DMS53 (cell line): ENCODE measurements at places on chromosomes 11 and 22.

DNA sequence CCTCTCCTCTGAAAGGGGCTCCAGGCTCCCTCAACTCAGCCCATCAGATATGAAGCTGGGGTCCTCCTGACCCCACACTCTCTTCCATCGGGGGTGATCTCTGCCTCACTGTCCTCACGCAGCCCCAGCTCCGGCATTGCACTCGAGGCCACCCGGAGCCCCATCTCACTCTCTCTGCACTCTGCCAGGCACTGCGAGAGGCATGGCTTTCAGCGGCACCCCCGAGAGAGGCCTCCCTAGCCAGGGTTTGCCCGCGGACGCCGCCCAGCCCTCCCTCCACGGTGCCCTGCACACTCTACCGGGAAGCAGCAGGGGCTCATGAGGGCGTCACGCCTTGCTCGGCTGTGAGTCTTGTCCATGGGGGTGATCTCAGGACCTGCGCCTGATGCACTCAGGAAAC lies 436.2 kb downstream of the BRD1 start:
- no peak for DNase-seq

DNA sequence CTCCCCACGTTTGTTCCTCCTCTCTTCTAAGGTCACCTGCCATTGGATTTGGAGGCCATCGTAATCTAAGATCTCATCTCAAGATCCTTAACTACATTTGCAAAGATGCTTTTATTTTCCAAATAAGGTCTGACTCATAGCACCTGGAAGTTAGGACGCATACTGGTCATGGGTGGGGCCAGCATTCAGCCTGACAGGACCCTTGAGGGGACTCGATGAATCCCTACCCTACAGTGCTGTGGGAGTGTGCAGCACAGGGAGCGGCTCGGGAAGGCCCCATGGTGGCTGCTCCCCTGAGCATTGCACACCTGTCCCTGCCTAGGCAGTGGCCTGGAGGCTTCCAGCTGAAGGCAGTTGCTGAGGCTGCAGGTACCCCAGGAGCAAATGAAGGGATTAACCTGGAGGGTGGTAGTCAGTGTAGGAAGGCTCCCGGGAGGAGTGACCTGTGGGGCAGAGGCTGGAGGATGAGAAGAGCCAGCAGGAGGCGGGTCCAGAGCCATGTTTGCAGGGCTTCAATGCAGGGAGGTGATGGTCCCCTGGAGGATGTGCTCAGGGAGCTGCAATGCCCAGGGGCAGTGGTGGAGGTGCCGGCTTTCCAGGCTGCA lies 362.2 kb downstream of the CTTN start:
- DNase-seq, result no peak

DNA sequence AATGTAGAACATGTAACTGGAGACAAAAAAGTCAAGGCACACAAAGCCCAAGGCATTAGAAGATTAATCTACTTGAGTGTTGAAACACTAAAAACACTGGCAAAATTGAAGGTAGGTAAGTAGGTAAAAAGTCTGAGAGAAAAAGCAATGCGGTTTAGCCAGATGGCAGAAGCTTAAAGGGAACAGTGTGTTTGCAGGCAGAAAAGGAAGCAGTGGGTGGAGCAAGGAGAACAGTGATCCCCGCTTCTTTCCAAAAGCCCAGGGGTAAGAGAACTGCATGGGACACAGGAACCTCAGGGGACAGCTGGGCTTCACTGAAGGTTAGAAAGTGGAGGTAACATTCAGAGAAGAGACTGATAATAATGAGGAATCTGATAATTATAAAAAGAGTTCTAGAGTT lies 16.0 kb downstream of the MRE11 start:
- DNase-seq, result no peak

DNA sequence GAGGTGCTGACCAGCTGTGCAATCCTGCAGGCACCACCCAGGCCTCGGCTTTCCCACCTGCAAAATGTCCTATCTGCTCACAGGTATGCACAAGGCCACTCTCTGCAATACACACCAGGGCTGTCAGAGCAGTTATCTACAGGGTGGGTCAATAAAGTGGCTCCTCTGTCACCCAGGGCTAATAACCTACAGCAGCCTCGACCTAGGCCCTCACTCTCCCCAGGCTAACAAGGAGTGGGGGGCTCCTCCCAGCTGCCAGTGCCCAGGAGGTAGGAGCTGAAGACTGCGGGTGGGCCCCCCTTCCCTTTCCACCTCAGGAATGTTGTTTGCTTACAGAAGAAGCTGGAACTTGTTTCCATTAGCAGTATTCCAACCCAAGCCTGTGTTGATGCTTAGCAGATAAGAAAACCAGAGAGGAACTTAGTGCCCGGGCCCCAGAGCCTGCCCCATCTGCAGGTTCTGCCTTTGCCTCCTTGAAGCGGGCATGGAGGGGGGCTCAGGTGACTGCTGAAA lies 26.8 kb downstream of the MYH9 start:
- DNase-seq, result no peak

- DNase-seq, result no peak
Observed at GRCh38 chr11:3939211-3939610, 83.7 kb downstream of the STIM1 start.

DNA sequence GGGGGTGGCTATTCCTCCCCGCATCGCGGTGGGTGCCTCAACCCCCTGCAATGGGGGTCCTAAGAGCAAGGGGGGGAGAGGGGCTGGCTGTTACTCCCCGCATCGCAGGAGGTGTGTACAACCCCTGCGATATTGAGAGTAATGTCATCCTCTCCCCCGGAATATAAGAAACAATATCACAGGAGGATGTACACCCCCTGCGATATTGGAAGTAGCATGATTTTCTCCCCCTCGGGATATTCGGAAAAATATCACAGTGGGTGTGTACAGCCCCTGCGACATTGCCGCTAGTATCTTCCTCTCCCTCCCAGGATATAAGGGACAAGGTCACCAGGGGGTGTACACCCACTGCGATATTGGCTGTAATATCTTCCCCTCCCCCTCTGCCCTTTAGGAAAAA lies 22.5 kb upstream of the APOL5 start:
- no peak for DNase-seq
